Naive thymus-derived CD4-positive, alpha-beta T cell (primary cell): ENCODE measurements at places on chromosomes 13 and 19.

- no peak for DNase-seq
Observed at GRCh38 chr13:42149136-42149535, 100.7 kb downstream of the DGKH start.

DNA sequence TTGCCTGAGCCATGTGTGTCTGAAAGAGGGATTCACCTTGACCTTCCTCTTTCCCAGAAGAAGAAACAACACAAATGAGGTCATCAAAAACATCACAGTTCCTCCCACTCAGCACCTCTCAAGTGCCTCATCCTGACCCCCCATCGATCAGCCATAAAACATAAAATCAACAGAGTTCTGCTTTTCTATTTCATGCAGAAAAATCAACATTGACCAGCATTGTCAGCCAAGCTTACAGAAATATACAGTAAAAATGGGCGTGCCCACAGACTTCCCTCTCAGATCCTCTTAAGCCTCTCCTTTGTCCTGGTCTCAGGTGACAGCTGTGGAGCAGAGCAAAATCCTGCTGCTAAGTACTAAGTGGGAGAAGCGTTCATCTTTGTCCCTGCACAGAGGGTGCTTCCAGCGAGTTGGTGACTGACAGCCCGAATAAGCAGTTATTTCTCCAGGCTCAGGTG lies 213.3 kb downstream of the OLFM4 start:
- no peak for DNase-seq

GRCh38 chr19:35291916-35292315 lies at the start of gene MAG:
Gene MAG, plus strand, starts transcription at chr19:35292161. Its CDS starts 3,248 bp downstream, at chr19:35295409.
- no peak for DNase-seq

- no peak for DNase-seq
Observed at GRCh38 chr13:77028202-77028601, 1.2 kb upstream of the FBXL3 start.

DNA sequence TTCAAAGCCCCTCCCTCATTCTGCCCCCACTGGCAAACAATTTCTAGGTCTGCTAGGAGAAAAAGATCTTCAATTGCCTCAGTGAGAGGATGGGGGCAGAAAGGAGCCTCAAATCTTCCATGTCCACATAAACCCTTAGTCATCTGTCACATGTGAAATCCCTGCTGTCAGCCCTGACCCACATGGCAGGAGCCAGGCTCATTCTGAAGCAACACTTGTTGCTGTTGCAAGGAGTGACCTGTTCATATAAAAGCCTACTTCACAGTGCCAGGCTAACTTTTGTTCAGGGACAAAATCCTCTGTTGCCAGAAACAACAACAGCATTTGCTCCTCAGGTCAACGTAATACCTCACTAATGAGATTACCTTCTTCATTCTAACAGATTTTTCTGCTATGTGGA lies 70.5 kb downstream of the IRS2 start:
- DNase-seq, result no peak

- no peak for DNase-seq
Observed at GRCh38 chr13:37138926-37139325, 33.5 kb upstream of the CSNK1A1L start.

GRCh38 chr13:72290962-72291681 lies 424.1 kb upstream of the DACH1 start:
- no peak for DNase-seq

DNA sequence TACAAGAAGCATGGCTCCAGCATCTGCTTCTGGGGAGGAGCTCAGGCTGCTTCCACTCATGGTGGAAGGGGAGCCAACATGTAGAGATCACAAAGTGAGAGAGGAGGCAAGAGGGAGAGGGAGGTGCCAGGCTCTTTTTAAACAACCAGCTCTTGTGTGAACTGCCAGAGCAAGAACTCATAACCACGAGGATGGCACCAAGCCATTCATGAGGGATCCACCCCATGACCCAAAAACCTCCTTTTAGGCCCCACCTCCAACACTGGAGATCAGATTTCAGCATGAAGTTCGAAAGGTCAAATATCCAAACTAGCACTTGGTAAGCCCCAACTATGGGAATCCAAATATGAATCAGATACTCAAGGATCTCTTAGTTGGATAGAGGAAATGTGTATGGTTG lies 131.2 kb downstream of the RXFP2 start:
- DNase-seq, result no peak

DNA sequence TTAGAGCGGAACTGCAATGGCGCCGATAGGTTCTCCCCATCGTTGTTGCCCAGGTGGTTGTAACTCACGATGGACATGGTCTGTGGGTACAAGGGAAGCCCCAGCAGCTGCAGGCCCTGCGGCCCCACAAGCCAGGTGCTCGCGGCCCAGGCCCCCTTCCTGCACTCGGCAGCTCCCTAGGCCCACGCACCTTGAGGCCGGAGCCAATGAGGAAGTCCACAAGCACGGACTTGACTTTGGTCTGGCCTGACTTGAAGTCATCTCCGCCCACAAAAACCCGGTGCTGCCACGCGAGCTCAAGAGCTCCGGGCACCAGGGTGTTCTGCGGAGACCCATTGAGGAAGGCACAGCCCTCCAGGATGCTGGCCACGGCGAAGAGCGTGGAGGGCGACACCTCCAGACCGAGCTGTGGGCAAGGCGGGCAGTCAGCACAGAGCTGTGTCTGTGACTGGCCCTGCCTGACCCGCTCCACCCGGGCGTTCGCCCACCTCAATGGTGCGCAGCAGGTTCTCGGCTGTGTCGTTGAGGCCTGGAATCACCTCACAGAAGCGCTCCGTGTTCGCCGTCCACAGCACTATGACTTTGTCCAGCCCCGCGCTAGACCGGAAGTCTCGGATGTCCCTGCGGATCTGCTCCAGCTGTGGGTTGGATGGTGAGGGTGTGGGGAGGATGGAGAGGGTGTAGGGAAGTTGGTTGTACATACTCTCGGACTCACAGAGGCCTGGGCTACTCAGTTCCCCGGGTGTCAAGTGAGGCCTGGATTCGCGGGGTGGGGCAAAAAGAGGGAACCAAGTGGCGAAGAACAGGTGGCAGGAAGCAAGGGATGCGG lies 1.9 kb downstream of the ISYNA1 start:
- no peak for DNase-seq

DNA sequence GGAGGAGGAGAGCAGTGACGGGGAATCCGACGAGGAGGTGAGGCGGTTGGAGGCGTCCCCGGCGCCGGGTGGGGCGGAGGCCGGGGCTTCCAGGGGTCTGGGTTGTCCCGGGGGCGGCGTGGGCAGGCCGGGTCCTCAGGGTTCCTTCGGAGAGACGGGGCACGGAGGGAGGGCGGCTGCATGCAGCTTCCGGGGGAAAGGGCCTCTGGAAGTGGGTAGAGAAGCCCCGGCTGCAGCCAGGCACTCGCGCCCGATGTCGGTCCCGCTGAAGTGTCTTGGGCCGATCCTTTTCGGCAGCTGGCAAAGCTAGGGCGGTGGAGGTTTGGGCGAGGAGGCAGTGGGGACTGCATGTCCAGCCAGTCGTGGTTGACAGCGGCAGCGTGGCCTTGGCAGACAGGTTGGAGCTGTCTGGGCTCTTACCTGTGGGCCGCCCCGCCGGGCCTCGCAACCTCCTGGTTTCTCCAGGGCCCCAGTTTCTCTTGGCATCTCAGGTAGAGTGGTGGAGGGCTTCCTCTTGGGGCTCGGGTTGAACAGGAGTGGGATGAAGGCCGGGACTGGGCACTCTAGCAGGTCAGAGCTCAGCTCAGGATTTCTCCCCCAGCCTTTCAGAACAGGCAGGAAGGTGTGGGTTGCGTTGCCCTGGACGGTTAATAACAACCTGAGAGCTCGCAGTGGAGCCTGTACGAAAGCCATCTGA lies 690 bp downstream of the KMT2B start:
- DNase-seq, result peak; percentile 38

DNA sequence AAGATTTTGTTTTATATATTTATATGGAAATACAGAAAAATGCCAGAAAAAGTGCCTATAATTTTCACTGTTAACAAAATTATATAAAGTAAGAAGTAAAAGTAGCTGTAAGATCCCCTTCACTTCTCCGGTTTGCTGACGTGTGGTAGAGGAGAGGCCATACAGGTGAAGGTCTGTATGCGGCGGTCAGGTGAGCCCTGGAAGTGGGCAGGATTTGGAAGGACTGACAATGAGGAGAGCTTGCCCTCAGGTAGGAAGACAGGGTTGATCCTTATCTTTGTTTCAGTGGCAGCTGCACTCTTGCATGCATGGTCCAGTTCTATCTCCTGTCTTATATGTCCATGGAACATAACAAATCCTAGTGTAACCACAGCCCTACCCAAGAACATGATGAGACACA lies 16.9 kb upstream of the TFDP1 start:
- no peak for DNase-seq

DNA sequence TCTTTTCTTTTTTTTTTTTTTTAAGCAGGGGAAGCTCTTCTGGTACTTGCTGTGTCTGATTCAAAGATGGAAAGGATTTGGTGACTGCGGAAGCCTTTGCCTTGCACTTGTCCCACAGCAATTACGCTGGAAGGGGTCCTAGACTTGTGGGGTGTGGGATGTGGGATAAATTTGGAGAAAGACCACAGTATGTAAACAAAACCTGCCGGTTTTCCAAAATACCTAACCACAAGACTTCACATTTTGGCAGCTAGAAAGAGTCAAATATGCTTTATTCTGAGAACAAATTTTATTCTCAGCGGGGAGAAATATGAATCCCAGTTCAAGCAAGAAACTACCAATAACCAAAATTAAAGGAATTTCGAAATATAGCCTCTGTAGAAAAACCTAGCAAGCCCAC lies 176.5 kb downstream of the SPRY2 start:
- DNase-seq, result no peak

DNA sequence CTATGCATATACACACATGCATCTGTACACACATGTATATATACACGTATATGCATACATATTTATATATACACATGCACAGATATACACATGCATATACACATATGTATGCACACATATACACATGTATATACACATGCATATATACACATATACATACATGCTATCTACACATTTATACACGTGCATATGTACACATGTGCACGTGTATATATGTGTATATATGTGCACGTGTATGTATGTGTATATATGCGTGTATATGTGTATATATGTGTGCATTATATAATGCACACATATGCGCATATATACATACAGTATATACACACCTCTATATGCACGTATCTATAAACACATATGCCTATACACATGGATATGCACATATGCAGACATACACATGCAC lies 17.8 kb downstream of the ARHGEF7 start:
- no peak for DNase-seq

DNA sequence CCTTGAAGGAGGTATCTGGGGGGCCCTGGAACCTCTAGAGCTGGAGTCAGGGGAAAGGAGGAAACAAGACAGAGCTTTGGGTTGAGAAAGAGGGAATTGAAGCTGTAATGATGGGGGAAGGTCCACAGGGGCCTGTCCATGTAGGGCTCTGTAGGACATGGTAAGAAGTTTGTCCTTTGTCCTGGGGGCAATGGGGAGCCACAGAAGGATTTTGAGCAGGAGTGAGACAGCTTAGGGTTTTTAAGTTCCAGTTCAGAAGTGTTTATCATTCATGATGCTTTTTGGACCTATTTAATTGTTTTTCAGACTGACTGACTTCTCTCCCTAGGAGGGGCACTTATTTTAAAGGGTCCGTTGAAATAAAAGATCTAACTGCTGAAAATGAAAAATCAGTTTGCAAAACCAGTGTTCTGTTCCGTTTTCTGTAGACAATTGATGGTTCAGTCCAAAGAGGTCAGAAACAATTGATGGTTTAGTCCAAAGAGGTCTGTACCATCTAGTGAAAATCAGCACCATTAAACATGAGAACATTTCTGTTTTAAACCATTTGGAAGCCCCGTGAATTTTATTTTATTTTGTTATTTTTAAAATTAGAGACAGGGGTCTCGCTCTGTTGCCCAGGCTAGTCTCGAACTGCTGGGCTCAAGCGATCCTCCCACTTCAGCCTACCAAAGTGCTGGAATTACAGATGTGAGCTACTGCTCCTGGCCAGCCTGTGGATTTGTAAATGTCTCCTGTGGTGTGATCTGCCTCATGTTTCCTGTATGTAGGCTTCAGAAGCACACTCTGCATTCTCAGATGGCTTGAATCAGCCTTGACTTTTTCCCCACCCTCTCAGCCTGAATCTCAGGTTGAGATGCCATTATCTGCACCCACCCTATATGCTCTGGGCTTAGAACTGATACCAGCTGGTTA lies 8.4 kb downstream of the PLD3 start:
- DNase-seq, result no peak

DNA sequence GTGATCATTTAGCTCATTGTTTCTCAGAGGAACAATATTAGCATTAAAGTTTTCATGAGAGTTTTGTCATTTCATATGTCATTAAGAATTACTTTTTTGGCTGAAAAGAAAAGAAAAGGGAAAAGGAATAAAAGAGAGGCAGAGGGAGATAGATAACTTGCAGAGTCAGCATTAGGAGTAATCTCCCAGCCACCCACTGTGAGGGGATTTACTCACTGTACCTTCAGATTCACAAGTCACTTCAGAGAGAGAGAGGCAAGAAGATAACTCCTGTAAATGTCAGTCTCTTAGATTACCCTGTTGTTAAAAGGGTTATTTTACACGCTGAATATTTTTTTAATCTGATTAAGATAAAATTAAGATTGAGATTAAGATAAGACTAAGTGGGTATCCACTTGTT lies 125.2 kb downstream of the POU4F1 start:
- DNase-seq, result no peak

GRCh38 chr13:112961457-112962369 lies 7.3 kb upstream of the MCF2L start:
- DNase-seq, result no peak

GRCh38 chr19:3765121-3765520 lies 2.6 kb downstream of the MRPL54 start:
- no peak for DNase-seq

DNA sequence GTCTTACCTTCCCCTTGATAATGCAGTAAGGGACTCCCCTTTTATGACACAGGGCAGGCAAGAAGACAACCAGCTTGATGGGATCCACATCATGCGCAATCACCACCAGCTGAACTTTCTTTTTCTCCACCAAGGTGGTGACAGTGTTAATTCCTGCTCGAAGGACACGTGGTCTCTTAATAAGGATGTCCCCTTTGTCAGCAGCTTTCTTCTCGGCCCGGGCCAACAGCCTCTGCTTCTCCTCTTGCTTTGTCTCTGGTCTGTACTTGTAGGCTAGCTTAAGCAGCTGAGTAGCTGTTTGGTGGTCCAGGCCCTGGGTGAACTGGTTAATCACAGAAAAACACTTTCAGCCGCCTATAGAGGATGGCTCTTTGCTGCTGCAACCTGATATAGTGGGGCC lies 8.0 kb downstream of the ZNF431 start:
- DNase-seq, result no peak

DNA sequence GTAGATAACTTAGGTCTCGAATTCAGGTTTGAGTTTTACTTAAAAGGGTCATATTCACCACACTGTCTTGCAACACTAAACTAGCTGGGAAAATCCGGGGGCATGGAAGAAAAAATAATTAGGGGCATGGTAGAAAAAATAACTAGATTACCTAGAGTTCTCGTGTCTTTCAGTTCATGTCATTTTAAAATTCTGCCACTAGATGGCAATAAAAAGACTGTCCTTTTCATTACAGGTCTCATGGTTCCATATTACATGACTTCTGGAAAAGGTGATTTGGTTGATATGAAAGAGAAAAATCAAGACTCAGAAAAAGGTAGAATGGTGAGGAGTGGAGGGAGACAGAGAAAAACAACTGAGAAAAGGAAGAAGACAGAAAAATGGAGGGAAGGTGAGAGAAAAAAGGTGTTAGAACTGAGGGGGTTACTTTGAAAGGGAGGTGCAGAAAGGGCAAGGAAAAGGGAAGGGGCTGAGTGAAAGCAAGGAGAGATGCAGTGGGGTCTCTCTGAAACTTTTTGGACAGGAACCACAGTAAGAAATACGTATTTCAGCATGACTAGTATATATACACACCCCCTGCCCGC lies 299.0 kb downstream of the KLF12 start:
- no peak for DNase-seq

GRCh38 chr19:16262618-16263017 lies 62.0 kb upstream of the KLF2 start:
- no peak for DNase-seq

GRCh38 chr19:10828981-10829821 lies 6.8 kb downstream of the TMED1 start:
- no peak for DNase-seq
